EL (cell line): ENCODE measurements at places on chromosomes 6 and 20.

DNA sequence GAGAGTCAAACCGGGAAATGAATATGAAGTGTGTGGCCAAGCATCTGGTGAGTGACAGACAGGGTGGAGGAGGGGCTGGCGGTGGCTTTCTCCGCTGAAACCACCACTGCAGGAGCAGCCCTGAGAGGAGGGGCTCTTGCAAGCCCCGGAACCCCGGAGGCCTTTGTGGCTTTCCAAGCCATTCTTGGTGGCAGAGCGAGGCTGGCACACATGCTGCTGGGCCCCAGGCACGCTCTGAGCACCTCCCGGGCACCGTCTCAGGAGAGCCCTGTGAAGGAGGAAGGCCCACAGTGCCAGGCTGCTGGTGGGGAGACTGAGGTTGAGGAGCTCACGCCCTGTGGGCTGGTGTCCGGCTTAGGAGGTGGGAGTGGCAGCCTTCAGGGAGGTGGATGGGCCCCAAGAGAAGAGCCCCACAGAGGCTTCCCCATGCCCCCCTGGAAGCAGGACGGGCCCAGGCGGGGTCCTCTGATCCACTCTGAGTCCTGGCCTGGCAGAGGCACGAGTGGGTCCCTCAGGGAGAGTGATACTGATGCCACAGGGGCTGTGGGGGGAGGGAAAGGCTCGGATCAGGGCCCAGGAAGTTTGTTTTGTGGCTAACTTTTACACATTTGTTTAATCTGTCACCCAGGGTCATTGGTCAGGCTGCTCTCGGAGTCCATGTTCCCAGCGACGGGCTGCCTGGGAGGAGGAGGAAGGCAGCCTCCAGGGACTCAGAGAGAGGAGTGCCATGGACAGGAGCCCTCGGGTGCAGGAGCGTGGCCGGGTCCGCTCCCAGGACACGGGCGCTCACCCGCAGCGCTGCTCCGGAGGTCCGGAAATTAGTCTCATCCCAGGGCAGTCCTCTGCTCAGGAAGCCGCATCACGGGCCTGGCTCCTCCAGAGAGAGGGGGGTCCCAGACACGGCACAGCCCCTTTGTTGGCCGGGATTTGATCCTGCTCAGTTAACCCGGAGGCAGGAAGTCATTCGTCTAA, 170.7 kb downstream of the ERMARD start:
- DNase-seq, result no peak

DNA sequence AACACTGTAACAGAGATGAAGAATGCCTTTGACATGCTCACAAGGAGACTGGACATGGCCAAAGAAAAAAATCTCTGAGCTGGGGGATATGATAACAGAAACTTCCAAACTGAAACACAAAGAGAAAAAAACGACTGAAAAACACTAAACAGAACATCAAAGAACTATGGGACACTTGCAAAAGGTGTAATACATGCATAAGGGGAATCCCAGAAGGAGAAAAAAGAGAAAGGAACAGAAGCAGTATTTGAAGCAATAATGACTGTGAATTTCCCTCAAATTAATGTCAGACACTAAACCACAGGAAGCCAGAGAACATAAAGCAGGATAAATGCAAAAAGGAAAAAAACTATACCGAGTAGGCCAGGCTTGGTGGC, 117.4 kb upstream of the ARID1B start:
- no peak for DNase-seq

GRCh38 chr6:93073811-93074210, 345.5 kb downstream of the EPHA7 start:
- no peak for DNase-seq

DNA sequence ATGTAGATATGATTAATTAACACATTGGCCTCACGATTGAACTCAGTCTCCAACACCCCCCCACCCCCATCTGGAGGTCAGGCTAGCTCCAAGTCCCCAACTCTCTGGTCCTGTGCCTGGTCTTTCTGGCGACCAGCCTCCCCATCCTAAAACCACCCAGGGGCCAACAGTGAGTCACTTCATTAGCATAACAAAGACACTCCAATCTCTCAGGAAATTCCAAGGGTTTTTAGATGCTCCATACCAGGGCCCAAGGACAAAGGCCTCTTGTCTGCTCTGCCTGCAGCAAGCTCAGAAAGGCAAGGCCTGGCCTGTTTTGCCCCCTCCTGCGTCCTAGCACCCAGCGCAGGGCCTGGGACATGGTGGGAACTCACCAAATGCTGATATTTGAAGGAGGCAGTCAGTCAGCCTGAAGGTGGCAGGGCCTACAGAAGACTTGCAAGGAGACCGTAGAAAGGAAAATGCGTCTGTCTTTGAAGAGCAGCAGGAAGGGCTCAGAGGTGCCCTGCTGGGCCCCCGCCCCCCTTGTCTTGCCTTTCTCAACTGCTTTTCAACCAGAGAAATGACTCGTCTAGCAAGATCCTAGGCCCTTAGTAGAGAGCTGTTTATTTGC, 184.7 kb downstream of the CDH4 start:
- peak; percentile 61 for DNase-seq

- DNase-seq, result no peak
These were observed 96.2 kb downstream of the RTN4IP1 start for GRCh38 chr6:106533054-106533453.

DNA sequence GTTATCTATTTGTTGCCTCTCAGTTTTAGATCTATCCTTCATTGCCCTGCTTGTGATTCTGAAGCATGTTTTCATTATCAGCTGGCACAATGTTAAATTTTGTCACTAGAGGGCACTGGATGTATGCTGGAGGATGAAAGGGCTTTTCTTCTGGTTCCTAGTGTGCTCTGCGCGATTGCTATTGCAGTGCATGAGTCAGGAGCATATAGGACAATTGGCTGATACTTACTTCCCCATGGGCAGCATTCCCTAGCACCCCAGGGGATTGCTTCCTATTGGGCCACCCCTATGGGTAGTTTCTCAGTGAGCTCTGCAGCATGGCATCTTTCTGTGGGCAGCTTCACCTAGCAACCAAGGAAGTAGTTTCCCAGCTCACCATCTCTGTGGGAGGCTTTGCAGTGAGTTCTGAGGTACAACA, 280.3 kb upstream of the SYNCRIP start:
- peak; percentile 48 for DNase-seq

DNA sequence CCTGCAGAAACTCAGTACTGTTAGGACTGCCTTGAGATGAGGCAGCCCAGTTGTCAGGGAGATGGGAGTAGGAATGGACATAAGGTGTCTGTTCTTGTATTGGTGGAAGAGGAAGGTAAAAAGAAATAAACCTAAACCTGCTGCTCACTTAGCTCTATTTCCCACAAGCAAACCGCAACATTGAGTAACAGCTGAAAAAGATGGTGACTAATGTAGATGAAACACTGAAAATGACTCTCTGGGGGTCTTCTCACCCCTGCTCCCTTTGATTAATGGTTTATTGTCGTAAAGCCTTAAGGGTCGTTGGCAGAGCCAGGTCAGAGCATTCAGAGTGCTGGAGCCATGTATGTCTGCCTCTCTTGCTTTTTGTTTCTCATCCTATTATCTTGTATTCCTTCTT, 87.5 kb downstream of the FOXO3 start:
- no peak for DNase-seq

GRCh38 chr6:16633961-16634360, 127.3 kb downstream of the ATXN1 start:
- no peak for DNase-seq

- peak; percentile 23 for DNase-seq
These were observed 77.4 kb upstream of the TMEM170B start for GRCh38 chr6:11460001-11460668.

- no peak for DNase-seq
These were observed 119.3 kb downstream of the PDE10A start for GRCh38 chr6:165543781-165544180.

DNA sequence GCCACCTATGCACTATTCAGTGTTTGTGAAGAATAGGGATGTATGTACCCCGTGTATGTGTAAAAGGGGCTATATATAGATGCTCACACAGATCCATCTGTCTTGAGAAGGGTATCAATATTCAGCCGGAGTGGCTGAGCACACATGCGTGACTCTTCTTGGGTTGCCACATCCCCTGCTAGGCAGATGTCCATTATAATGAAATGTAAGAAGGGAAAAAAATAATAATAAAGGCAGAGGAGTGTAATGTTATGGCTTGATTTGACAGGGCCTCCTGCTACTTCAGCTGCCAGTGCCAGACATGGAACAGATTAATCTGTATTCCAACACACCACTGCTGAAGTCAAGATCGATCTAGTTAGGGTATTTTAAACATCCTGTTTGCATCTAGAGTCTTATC, 74.2 kb upstream of the VSTM2L start:
- DNase-seq, result no peak

- DNase-seq, result no peak
These were observed 16.2 kb upstream of the SALL4 start for GRCh38 chr20:51818479-51819008.

- no peak for DNase-seq
These were observed 669.7 kb upstream of the AGPAT4 start for GRCh38 chr6:161943561-161943960.

DNA sequence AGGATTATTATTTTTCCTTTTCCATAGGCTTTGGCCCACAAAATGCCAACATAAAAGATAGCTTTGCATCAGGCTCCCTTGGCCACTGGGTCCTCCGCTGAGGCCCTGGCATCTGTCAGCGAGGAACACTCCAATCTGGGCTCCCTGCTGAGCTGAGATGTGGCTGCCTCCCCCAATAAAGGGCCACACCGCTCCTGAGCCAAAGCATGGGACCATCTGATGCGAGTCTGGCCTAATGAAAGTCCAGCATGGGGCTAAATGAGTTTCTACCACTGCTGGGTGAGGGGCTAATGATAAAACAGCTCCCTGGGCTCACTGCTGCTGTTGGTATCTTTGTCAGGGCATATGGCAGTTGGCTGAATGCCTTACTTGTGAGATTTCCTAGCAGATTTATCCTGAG, 817.5 kb upstream of the SLC35B3 start:
- DNase-seq, result no peak

DNA sequence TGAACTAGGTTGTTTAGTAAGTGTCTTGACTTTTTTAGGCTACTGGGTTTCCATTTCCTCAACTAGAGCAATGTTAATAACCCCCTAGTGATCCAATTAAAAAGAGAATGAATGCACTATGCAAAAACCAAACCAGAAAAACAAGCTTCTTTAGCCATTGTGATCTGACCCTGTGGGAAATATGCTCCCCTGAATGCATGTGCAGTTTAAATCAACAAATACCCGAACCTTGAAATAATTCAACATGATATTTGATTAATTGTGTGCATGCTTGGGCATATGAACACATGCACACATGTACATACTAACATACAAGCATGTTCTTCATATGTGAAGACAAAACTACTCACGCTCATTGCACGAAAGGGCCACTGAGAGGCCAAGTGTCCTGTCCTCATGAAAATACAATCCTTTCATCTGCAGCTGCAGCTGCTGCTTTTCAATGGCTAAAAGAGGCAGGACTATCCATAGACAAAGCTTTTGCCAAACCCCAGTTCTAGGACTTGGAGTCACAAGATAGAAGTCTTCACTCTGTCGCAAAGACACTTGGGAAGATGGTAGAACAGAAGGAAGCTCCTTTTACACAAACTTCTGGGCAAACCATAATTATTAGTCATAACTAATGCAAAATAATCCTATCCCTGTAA, 207.1 kb upstream of the POU3F2 start:
- no peak for DNase-seq

GRCh38 chr6:15456422-15456821, 206.4 kb downstream of the DTNBP1 start:
- DNase-seq, result no peak

- DNase-seq, result no peak
These were observed 17.8 kb upstream of the SCAF8 start for GRCh38 chr6:154715446-154715845.

DNA sequence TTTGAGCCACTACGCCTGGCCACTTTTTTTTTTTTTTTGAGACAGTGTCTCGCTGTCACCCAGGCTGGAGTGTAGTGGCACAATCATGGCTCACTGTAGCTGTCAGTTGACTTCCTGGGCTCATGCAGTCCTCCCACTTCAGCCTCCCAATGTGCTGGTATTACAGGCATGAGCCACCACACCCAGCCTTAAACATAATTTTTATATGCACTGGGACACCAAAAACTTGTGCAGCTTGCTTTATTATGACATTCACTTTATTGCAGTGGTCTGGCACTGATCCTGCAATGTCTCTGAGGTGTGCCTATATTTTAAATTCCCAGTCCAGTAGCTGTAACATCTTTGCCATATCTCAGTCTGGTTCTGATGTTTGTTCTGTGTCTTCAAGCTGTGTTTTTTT, 34.7 kb downstream of the KAT14 start:
- no peak for DNase-seq

DNA sequence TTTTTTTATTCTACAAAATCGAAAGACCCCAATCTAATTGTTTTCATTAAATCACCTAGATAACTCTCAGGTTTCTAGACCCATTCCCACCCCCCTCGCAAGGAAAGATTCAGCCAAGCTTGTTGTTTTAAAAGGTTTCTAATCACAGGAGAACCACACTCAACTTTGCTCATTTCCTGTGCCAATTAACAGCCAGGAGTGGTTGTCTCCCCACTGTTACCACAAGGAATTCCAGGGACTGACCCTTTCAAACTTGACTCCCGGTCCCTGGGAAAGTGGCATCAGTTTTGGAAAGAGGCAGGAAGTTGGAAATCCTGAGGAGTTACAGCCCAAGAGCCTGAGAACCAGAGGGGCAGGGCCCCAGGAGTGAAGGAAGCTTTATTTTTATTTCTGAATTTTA, 561.3 kb upstream of the JAG1 start:
- DNase-seq, result peak; percentile 85

DNA sequence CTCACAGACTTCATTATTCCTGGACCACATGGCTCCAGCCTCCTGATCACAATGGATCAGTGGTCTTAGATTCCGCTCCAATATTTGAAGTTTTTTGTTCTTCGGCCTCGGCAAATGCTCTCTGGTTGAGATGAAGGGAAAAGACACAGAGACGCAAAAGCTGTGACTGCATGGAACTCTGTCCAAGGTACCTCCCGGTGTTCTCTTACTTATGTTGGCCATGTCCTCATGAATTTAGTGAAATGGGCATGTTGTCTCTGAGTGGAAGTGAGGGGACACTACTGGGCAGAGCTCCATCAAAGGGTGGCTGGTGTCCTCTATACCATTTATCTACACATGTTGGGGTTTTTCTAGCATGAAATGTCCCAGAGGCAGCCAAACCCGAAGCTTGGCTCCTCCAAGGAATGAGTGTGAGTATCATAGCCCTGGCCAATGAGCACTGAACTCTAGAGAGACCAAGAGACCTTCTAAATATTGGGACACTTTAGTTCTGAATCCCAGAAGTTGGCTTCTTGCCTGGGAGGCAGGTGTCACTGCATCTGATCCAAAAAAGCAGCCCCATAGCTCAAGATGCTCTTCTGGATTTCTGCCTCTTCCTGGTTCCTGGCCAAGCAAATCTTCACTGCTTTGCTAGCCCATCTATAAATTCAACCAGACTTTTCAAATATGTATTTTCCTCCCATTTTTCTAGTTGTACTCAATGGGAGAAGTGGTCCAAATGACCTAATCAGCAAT, 34.1 kb downstream of the HLA-G start:
- DNase-seq, result no peak

DNA sequence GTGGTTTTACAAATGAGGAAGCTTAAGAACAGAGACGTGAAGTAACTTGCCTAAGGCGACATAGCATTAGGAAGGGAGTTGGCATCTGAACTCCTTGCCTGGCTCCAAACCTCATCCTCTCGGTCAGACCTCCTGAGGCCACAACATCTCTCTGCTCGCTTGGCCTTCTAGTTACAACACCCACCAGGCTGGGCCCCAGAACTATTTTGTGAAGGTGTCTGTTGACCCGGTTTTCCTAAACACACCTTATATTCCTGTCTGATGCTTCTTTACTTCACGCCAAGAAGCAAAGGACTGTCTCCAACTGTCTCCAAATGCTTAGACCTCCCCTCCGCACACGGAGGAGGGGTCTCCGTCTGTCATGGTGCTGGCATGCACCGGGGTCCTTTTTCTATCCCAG, 326.6 kb downstream of the THBS2 start:
- DNase-seq, result no peak

- peak; percentile 3 for DNase-seq
These were observed 1014.9 kb upstream of the GJE1 start for GRCh38 chr6:141117874-141118273.
